Hematopoietic multipotent progenitor cell treated with erythropoietin and hydrocortisone succinate and interleukin-3 and kit ligand, for 8 days (in vitro differentiated cells): ENCODE measurements at places on chromosomes 5 and 9.

DNA sequence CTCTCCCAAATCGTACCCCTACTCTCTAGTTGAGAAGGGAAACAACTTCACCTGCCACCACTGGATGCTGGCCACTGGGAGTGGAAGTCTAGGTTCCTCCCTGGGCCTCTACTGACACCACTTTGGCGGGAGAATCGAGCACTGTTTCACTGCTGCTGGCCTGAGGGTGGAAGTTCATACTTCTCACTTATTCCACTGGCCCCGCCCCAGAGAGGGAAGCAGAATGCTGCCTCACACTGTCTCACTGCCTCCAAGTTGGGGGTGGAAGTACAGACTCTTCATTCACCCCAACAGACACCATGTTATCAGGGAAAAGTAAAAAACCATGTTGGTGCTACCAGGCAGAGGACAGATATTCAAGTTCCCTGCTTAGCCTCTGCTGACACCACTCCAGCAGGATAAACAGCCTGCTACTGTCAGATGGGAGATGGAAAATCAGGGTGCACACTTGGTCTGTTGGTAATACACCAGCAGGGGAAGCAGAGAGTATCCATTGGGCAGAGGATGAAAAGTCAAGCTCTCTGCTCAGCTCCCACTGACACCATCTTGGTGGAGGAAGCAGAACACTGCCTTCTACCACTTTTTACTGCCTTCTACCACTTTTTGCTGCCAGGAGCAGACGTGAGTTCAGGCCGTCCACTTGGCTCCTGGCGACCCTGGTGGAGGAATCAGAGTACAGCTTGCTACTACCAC is 159.4 kb downstream of the SIL1 start:
- peak; percentile 35 for DNase-seq

GRCh38 chr5:77935506-77936364 is 159.6 kb upstream of the TBCA start:
- peak; percentile 54 for DNase-seq

DNA sequence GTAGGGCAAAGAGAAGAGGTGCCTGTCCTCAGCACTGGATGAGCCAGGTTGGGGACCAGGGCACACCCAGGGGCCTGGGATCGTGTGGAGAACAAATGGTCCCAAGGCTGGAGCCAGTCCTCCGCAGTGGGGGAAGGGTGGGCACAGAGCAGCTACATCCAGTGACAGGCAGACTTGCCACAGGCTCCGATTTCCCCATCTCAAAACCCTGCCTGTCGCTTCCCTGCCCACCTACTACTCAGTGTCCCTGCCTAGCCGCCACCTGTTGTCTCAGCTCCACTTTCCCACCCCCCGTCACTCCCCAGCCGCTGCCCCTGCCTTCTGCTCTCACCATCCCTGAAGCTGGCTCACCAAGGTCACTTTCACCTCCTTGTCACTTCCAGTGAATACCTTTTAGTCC is 13.9 kb upstream of the ENHO start:
- DNase-seq = no peak

GRCh38 chr9:98765256-98765655 is 31.1 kb downstream of the ANKS6 start:
- DNase-seq = no peak

DNA sequence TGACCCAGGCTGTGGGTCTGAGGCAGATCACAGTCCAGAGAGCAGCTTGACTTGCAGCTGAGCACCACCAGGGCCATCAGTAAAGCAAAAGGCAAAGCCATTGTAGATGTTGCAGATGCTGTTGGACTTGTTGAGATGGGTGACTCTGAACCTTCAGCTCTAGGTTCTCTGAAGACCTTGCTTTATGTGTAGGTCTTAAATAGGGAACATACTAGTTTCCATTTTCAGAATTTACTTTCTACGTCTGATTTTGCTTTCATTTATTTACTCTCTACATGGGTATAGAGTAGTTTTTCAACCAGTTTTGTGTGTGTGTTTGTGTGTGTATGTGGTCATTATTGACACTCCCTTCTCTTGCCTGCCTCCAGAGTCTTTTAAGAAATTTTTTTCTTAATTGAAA is at the start of gene IFNA6:
IFNA6 (minus strand) TSS at position 101 of the 400 bp plus-strand sequence; CDS start at position 101, 0 bp downstream.
- no peak for DNase-seq

DNA sequence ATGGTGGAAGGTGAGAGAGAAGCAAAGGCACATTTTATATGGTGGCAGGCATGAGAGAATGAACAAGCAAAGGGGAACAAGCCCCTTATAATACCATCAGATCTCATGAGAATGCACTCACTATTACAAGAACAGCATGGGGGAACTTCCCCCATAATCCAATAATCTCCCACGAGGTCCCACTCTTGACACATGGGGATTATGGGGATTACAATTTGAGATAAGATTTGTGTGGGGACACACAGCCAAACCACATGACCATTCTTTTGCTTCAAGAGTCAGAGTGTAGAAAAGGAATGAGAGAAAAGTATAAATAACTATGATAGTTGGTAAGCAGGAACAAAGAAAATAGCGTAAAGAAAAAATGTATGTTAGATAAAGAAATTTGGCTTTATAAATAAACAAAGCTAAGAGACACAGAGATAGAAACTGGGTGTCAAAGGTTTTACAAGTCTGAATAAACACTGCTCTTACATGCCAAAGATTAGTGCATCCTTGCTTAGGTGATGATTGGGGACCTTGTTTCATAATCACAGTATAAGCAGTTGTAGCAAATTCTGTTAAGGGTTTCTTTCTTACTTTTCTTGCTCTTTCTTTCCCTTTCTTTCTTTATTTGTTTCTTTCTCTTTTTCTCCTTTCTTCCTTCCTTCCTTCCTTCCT is 91.9 kb upstream of the PAPPA start:
- DNase-seq = no peak

DNA sequence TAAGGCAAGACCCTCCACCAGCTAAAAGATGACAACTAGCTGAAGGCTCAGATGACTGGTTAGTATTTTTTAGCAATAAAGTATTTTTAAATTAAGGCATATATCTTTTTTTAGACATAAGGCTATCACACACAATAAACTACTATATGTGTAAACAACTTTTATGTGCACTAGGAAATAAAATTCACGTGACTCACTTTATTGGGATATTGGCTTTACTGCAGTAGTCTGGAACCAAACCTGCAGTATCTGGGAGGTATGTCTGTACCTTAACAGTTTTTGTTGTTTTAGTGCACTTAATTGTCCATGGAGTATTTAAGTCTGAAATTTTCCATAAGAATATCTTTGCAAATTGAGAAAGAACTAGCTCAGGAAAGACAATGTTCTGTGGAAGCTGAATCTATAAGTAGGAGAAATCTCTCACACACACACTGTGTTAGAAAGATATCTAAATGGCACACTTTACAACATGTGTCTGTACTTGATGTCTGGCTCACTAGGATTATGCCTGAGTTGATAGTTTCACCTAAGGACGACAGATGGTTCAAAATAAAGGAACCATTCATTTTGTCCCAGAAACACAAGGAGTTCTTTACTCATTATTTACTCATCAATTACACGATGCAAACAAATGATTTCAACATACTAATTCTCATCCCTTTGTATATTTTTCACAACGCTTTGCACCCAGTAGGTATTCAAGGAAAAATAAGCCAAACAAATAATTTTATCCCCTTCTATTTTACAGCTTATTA is 4.6 kb downstream of the RAPGEF6 start:
- peak; percentile 80 for DNase-seq

DNA sequence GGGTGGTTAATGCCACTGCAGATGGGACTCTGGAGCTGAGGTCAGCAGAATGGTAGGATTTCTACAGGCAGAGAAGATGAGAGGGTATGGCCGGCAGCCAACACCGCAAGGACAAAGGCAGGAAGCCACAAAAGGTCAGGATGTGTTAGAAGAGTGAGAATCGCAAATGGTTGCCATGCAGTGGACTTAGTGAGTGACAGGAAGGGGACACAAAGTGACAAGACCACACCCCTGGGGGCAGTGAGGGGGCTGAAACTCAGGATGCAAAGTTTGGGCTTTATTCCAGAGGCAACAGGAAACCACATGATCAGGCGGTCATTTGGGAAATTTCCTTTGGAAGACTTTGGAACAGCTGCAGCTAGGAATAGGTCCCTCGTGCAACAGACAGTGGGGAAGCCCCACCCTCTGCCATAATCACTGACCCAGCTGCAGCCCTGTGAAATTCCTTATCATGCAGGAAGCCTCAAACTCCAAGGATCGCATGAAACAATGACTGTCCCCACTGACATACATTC is 14.2 kb upstream of the CCDC180 start:
- DNase-seq = no peak

DNA sequence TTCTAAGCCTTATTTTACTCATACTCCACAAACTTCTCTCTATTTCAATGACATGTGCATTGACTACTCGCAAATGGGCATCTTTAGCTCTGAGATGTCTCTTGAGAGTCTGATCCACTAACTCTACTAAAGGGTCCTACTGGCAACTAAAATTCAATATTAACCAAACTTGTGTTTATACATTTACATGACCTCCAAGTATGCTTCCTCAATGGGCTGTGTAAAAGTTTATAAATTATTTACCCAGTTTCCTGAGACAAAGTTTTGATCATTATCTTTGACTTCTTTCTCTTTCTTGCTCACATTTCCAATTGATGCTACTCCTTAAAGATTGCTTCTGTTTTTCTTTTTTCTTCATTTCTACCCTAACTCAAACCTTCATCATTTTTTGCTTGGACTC is 510.1 kb upstream of the DAB2 start:
- no peak for DNase-seq

GRCh38 chr5:56123531-56124243 is 109.4 kb downstream of the ANKRD55 start:
- DNase-seq = peak; percentile 100
